ENCODE measurements at places on chromosomes 7 and 10. TPM values are rescaled to one million over a fixed set of nuclear protein-coding genes. Genes with fewer than 3 reads are reported as not detected.

DNA sequence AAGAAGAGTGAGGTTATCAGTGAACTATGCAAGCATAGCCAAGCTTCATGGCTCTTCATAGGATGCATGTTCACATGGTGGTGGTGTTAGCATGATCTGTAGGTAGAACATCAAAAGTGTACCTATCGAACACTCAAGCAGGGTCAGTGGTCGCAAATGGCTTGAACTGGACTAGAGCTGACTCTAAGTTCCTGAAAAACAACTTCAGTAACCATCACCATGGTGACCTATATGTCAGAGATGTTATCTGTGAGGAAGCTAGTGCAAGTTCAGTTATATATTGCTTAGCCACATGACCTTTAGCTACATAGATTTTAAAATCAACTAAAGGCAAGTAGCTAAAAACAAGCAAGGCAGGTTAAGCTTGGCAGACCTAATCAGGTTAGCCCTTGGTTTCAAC lies 163.1 kb upstream of the AGR3 start:
- DNase-seq: no peak

- DNase-seq: no peak
Observed at GRCh38 chr7:88278881-88279280, 27.8 kb downstream of the STEAP4 start.

DNA sequence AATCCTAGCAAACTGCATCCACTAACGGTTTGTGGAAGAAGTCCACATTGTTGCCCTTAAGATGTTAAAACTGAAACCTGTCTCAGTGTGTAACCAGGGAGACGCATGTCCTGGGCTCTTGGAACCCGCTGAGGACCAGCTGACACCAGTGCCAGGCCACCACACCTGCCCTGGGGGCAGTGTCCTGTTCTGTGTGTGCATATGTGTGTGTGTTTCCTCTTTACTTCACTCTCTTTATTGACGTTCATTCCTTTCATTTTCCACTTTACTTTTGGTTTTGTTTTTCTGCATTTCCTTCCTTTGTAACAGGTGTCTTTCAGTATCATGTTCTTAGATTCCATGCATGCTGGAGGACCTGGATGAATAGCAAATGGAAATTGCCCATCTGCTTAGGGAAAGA lies 83.8 kb downstream of the TEX36 start:
- DNase-seq: no peak

- DNase-seq: no peak
Observed at GRCh38 chr7:155794196-155794595, 18.1 kb downstream of the SHH start.

DNA sequence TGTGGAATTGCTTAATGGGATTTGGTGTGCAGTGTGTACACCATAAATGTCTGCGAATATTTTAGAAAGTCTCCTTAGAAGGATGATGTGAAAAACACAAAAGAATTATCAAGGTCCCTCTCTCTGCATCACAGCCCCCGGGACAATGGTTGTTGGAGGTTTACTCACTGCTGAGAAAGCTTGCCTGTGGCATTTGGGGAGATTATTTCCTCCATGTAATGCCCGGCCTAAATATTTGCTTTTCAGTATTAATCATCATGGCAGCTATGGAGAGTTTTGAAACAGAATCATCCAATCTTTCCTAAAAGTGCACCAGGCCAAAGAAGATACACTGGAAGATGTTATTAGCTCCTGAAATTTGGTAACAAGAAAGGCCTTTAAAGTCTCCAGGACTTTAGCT lies 113.8 kb upstream of the ADCY1 start:
- DNase-seq: no peak

- DNase-seq: no peak
Observed at GRCh38 chr7:131462059-131462458, 94.4 kb downstream of the PODXL start.

DNA sequence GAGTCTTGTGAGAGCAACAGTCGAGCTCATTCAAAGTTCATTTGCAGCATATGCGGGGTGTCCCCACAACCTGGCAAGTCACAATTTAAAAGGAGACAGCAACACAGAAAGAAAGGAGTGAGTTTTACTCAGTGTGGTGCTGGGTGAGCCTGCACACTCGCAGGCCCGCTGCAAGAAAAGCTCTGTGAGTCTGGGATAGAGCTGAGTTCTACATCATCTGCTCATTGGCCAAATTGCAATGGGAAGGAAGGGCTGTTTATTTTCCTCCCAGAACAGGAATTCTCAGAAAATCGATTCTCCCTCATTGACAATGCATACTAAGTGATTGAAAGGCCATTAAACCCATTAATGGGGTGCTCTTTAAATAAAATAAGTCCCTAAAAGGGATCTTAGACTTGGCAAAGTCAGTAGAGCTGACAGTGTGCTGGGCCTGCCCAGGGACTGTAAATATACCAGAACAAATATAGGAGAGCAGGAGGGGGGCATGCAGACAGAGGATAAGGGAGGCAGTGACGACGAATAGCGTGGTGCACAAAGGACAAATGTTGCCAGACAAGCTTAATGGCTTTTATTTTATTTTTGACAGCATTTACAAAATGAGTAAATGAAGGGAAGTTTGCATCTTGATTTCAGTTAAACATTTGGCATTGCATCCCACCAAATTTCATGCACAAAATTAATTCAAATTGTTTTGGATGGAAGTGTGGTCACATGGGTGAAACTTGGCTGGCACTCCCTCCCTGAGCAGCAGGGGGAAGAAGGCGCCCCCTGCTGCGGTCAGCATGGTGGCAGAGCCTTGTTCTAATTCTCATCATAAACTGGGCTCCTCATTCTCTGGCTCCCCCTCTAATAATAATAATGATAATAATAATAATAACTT lies 215.7 kb downstream of the SNX10 start:
- no peak for DNase-seq

DNA sequence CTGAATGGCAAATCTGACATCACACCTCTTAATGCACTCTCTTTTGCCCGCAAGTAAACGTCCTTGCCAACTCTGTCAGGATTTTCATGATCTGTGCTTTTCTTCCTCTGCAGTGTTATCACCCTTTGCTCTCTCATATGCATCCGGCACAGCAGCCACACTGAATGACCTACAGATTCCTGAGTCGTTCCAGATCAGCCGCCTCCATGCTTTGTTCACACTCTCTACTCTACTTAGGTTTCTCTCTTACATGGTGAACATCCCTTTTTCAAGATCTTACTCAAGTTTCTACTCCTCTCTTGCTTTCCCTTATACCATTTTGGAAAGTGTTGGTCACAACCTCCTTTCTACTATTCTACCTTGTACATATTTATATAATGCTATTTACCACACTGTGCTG lies 127.7 kb upstream of the AOAH start:
- no peak for DNase-seq

GRCh38 chr10:85606401-85606800 lies 760.2 kb downstream of the GRID1 start:
- no peak for DNase-seq

DNA sequence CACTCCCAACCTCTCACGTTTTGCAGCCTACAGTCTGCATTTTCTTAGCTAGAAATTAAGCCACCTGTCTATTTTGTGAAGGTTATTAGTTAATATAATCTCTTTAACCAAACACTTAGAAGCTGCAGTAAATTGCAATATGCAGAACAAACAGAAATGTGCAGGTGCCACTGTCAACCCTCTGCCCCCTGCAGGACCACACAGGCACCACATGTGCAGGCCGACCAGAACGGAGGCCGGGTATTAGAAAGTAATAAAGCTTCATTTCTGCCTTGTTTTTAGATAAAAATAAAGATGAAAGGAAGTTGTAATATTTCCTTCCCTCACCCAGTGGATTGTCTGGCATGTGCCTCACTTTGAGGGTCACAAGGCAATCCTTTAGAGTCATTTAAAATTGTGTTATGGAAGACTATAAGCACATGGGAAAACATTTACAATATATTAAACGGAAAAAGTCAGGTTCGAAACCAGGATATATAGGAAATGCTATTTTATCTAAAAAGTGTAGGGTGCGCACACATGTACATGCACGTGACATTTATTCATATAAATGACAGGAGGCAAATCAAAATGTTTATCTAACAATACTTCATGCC lies 158.2 kb downstream of the ARHGAP12 start:
- DNase-seq: no peak

DNA sequence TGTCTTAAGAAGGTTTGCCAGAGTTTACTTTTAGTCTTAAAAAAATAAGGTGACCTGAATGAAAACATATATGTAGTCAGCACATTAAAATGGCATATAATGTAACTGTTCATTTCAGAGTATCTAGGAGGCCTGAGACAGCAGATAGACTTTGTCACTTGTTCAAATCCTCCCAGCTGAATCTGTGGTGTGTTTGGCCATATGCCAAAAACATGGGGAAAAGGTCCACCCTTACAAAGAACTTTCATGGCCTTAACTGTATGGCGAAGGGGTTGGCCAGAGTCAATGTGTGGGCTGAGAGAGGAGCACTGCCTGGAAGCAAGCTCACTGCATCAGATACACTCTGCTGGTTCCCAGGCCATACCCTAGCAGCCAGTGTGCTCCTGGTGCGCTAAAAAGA lies 113.7 kb downstream of the ALOX5 start:
- DNase-seq: no peak

- DNase-seq: no peak
Observed at GRCh38 chr7:50308203-50308531, 3.7 kb downstream of the IKZF1 start.

GRCh38 chr7:11727864-11728263 lies 104.1 kb downstream of the THSD7A start:
- DNase-seq: no peak

DNA sequence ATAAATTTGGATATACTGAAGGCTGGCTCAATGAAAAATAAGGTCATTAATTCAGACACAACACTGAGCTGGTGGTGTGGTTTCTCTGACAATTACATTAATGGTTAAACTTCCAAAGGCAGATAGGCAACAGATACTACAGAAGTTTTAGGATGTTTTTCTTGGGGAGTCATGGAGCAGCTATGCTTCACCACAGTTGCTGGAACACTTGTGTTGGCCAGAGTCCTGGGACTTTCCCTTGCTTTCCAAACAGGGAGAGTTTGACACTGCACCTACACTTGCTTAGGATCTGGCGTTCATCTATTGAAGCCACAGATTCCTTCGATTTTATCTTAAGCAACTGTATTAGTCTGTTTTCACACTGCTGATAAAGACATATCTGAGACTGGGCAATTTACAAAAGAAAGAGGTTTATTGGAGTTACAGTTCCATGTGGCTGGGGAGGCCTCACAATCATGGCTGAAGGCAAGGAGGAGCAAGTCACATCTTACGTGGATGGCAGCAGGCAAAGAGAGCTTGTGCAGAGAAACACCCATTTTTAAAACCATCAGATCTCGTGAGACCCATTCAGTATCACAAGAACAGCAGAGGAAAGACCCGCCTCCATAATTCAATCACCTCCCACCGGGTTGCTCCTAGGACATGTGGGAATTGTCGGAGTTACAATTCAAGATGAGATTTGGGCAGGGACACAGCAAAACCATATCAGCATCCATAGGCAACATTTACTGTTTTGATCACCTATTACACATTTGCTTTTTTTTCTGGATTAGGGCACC lies 27.8 kb upstream of the TMEM178B start:
- peak; percentile 29 for DNase-seq

DNA sequence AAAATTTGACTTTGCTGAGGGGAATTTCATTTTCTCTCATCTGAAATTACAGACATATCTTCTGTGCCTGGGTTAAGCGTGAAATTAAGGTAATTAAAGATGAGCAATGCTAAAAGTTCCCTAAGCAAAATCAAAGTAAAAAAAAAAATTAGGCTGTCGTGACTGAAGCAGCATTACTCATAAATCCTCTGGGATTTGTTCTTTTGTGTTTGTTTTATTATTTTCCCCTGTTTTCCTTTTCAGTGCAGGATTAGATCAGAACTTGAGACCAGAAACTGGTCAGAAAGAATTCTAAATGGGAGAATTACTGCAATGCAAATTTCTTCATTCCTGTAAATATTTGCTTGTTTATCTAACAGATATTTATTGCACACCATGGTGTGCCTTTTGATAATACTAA lies 141.4 kb upstream of the BET1 start:
- DNase-seq: no peak

- DNase-seq: no peak
Observed at GRCh38 chr10:89114846-89115625, 92.1 kb downstream of the CH25H start.

- no peak for DNase-seq
Observed at GRCh38 chr10:104026762-104027161, 58.9 kb downstream of the COL17A1 start.

GRCh38 chr7:1290026-1290678 lies 57.5 kb downstream of the UNCX start:
- no peak for DNase-seq

DNA sequence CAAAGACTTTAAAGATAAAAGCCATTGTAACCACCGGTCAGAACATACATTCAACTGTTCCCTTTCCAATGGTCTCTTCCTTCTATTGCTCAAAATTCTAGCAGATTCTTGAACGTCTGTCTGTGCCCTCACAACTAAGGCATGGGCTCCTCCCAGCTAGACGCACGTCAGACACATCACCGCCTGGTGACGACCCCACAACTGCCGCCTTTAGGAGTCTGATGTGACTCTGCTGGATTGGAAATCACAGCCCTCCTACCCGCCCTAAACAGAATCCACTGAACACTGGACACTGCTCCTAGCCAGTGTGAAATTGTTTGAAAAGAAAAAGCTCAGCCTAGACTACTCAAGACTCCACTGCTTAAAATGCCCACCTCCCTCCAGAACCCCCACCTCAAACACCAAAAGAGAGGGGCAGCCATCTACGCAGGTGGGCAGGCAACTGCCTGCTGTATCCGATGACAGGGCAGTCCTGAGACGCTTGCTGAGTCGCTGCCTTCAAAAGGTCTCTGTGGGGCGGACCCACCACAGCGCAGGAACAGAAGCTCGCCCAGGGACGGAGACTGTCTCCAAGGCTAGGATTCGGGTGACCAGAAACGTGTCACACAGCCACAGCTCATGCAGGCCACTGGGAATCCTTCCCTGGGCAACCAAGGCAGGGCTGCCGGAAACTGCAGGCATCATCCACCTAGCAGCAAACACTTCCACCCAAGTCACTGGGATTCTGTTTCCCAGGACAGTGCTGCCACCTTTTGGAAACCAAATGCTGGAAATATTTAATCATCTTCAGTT lies 34.7 kb downstream of the GSDME start:
- DNase-seq: no peak

The LOXL4 gene
- 0.72 TPM for total RNA-seq

The FAM149B1 gene
- 16.4 TPM for total RNA-seq

The ENKUR gene
- not detected for total RNA-seq

The ZMIZ1 gene
- 48.1 TPM for total RNA-seq

The MAT1A gene
- 0.44 TPM for total RNA-seq

The HYAL4 gene
- not detected for total RNA-seq

The WNT2 gene
- 0.19 TPM for total RNA-seq

Measured in heart right ventricle (tissue), 16 donors.